ENCODE measurements at places on chromosomes 5 and 9.

DNA sequence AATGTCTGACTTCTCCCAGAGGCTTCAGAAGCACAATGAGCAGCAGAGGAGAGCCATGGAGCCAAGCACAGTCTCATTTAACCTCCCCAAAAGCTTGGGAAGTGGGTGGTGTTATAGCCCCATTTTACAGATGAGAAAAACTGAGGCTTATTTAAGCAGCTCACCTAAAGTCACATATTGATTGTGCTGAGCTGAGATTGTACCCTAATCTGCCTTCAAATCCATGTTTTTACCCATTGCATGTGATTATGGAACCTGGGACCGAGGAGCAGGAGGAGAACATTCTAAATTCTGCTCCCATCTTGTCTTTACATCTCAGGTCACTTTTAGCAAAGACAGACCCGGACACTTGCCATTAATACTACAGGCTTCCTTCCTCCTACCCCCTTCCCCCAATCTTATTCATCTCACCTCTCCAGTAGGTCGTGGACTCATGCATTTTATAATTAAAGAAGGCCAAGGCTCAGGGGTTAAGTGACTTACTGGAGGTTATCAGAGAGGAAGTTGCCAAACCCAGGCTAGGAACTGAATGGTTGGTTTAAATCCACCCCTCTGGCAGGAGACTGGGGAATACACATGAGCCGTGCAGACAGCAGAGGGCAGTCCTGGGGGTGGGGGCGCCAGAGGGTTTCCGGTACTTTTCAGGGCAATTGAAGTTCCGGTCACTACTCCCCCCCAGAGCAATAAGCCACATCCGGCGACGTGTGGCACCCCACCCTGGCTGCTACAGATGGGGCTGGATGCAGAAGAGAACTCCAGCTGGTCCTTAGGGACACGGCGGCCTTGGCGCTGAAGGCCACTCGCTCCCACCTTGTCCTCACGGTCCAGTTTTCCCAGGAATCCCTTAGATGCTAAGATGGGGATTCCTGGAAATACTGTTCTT lies 51.0 kb upstream of the IL17B start:
- no peak for DNase-seq

DNA sequence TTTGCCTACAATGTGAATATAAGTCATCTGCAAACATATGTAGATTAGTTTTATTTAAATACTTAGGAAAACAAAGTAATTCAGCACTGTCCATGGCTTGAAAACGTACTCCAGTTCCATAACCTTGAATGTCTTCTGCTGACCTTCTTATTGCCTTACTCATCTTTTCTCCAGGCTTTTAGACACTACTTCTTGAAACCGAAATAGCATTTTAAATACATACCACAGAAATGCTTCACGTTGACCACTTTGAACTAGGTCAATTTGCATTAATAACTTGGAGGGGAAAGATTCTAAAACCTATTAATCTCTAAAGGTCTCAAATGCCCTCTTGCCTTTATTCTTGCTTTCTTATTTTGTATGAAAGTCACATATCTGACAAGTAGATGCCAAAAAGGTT lies 995.4 kb upstream of the ACO1 start:
- no peak for DNase-seq

GRCh38 chr9:3087697-3088096 lies 243.8 kb upstream of the PUM3 start:
- DNase-seq = no peak

DNA sequence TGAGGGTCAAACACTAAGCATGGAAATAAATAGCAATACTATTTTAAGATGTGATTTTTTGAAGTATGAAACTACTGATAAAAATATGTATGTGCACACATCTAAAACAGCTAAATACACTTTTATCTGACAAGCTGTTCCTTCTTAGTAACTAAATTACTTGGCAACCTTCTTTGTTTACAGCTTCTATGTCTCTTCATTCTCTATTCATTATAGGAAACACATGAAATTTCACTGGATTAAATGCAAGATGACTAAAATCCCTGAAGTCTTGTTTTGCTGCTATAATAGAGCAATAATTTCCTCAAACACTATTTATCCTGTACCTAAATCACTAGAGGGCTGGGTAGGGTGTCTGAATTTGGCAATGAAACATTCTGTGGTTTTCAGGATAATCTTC lies 11.7 kb downstream of the RICTOR start:
- DNase-seq = no peak

GRCh38 chr9:211557-211956 lies 3.1 kb upstream of the DOCK8 start:
- DNase-seq = no peak

DNA sequence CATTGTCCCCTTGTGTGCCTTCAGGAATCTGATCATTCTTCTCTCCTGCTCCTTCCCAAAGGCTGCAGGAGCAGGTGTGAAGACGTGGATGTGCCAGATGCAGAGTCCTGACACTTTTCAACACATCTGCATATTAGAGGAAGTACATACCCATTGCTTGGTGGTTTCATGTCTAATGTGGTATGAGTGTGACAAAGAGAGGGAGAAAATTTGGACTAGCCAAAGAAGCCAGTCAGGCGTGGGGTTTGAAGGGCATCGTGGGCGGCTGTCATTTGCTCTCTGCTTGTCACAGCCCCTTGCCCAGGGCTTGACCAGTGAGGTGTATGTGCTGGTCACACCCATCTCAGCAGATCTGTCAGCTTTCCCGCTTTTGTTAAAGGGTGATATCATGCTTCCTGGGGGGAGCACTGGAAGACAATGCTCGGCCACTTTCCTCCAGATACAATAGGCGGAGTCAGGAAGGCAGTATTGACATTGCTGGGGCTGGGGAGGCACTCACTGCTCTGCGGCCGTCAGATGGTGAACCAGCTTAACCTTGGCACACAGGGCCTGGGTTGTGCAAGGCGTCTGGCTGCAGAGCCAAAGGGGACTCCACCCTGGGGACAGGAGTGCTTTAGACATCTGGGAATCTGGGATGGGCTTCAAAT lies 8.6 kb downstream of the TEK start:
- no peak for DNase-seq

DNA sequence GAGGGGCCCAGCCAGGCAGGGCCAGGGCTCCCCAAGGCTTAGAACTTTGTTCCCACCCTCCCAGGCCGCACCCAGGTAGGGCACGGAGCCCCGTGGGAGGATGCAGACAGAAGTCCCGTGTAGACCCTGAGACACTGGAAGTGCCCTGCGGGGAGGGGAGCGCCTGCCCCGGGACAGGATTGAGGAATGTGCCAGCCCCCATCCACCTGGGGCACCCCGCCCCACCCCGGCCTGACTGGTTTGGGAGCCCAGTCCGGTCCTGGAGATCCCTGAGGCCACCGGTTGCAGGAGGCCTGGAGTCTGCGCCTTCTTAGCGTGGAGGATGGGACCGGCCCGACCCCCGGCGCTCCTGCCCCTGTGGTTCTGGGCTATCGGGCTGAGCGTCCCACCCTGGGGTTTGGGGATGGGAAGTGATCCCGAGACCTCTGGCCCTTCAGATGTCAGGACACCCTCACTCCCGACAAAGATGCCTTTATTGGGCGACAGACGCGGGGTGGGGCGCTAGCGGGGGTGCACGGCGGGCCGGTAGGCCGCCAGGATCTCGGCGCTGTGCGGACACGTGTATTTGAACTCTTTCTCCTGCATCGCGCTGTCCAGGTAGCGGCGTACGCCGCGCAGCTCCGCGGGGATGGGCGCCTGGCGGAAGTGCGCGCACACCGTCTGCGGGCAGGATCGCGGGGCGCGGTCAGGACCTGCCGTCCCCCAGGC lies 2.0 kb downstream of the CLIC3 start:
- no peak for DNase-seq

GRCh38 chr9:130675396-130675795 lies 11.0 kb downstream of the PRDM12 start:
- DNase-seq = no peak

GRCh38 chr5:88436290-88436689 lies 167.6 kb upstream of the TMEM161B start:
- DNase-seq = no peak

GRCh38 chr5:174291162-174291561 lies 245.7 kb downstream of the NSG2 start:
- DNase-seq = no peak

- no peak for DNase-seq
Observed at GRCh38 chr9:112784020-112784785, 33.6 kb downstream of the SNX30 start.

- DNase-seq = no peak
Observed at GRCh38 chr5:118577621-118578020, 410.7 kb downstream of the DTWD2 start.

DNA sequence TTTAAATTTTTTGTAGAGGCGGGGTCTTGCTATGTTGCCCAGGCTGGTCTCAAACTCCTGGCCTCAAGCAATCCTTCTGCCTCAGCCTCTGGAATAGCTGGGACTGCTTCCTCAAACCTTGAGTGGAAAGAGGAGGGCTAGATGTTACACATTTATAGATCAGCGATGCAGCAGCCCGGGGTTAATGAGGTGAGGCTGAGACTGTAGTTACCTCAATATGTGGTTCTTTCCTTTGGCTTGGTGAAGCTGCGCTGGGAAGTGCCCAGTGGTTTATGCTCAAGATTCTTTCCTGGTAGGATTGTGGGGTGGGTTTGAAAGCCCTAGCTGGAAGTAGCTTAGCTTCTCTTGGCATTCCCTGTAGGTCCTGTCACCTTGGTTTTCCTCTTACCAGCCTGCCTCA lies 22.5 kb downstream of the ZNF618 start:
- DNase-seq = no peak

DNA sequence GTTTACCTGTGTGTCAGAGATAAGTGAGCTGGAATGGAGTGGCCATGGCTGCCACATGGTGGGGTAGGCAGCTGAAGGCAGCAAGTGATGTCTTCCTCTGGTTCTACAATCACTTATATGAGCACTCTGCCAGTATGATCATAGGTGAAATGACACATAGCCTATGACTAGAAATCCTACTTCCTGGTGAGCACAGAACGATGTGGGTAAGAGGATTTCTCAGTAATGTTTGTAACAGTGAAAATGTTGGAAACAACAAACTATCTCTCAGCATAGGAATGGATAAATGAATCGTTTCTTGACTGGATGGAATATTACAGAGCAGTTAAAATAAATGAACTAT lies 187.0 kb upstream of the S1PR3 start:
- DNase-seq = no peak

DNA sequence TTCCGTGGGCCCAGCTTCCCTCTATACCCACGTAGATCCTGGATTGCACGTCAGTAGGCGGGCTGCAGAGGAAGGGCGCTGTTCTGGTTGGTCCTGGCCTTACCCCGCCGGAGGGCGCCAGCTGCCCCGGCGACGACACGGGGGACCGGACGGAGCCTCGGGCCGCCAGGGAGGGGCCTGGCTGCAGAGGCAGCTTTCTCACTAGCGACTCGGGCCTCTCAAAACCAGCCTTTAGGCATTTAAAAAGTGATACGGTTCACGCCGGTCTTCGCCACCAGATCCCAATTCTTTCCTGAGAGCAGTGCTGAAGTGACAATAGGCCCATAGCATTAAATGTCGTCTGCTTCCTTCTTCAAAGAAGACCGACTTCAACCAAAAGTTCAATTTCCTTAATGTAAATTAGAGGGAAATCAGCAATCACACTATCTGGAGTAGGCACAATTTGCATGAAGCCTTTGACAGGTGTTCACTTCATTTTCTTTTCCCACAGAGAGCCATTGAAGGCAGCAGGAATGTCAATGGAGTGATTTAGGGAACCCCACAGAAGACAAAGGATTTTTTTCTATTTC lies 17.6 kb upstream of the UBE2D2 start:
- no peak for DNase-seq

DNA sequence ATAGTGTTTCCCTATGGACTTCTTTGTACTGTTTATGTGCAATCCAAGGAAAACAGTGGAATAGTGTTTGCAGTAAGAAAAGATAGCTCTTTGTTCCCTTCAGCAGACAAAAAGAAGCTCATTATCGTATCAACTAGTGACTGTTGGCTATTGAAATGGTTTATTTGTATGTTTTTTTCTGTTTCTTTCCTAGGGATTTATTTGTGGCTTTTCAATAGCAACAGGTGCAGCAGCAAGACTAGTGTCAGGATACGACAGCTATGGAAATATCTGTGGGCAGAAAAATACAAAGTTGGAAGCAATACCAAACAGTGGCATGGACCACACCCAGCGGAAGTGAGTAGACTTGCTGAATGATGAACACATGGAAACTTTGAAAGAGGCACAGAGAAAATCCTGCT lies 65.1 kb downstream of the SLC44A1 start:
- DNase-seq = no peak

GRCh38 chr9:77978086-77978781 lies 53.4 kb downstream of the GNAQ start:
- DNase-seq = no peak

- no peak for DNase-seq
Observed at GRCh38 chr5:117657541-117657940, 1082.9 kb upstream of the SEMA6A start.

DNA sequence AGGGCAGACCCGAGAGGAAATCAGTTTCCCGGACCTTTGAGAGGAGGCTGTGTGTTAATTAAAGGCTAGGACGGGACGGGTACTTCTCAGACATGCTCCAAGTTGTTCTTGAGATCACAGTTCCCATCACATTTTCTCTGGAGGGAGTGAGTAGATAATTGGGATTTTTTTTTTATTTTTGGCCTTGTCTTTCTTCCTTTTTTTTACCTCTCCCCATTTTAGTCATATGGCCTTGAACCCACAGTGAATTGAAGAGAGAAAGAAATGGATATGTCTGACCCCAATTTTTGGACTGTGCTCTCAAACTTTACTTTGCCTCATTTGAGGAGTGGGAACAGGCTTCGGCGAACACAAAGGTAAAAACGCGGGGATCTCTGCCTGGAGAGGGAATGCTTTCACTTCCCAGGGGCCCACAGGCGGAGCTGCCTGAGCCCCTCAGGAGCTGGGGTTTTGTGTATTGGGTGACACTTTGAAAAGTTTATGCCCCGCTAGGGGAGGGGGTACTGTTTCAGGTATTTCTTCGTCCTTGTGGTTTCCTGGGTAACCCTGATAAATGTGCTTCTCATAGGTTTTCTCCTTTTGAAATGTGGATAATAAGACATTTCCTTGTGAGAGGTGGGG lies 191.8 kb downstream of the CD180 start:
- no peak for DNase-seq

Data from stimulated activated CD8-positive, alpha-beta memory T cell treated with anti-CD3 and anti-CD28 coated beads, Interleukin-4, amount 100 ng/mL, for 4 hours (primary cell).